ENCODE measurements at places on chromosomes 5 and 9.
A peak's percentile ranks its signal among the peaks of the same experiment; 100 is the strongest.

- DNase-seq: no peak
Measured at GRCh38 chr9:85108229-85108628, 438.7 kb downstream of the NTRK2 start.

GRCh38 chr5:6948562-6948961 is 235.3 kb downstream of the TENT4A start:
- no peak for DNase-seq

GRCh38 chr5:113050721-113051382 is 74.3 kb downstream of the DCP2 start:
- DNase-seq: peak; percentile 83

DNA sequence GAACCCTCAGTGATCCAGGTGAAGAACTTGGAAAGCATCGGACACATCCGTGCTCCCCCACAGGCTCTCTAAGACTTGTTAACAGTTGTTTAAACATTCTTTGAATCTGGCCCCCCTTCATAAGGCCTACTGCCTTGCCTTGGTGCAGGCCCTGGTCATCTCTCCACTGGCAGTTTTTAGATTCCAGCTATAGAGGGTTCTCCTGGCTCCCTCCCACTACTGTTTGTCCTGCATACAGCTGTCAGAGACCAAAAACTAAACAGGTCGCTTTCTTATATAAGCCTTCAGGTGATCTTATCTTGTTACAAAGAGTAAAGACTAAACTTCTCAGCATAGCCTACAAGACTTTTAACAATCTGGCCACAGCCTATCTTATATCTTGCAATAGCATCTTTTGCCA is 32.3 kb downstream of the NRG2 start:
- DNase-seq: no peak

DNA sequence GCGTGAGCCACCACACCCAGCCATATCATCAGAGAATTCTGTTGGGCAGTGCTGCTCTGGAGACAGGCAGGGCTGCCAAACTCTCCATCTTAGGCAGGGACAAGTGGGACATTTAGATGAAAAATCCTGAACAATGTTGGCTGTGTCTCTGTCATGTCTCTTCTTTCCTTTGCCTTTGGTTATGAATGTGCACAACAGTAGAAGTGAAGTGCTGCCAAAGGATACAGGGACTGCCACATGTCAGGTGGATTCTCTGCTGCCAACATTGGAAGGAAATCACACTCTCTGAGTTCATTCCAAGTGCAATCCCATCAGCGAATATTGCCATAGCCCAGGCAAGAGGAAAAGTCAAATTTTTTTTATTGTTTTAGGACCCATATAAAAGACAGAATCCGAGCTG is 348.8 kb downstream of the TRPM3 start:
- no peak for DNase-seq

DNA sequence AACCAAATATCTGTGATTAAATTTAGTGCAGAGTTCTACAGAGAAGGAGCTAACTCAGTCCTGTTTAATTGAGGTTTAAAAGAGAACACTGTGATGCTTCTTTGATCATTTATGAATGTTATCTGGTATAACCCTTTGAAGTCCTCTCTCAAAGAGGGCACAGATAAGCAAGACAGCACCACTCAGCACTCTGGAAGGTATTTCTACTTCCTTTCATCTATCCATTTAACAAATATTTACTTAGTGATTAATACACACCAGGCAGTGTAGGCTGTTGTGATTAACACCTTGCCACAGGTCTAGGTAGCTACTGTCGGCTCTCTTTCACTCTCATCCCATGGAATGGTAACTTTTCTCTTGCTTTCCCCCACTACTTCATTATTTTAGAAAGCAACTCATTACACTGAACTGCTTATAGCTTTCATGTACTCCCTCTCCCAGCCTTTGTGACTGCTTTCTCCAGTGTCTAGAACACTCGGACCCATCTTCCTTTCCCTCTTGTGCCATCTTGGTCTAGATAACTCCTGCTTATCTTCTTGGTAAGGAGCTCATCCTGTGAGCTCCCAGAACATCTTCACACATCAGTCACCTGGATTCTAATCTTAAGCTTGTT is 54.7 kb downstream of the GLDC start:
- DNase-seq: no peak

DNA sequence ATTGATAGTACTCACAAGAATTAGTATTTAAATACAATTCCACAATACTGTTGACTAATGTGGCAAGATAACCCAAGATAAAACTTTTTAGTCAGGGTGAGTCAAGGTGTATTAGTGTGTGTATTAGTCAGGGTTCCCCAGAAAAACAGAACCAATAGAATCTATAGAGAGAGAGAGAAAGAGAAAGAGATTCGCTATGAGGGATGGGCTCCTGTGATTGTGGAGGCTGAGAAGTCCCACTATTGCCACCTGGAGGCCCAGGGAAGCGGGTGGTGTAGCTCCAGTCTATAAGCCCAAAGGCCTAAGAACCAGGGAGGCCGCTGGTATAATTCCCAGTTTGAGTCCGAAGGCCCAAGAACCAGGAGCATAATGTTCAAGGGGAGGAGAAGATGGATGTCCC is 10.0 kb upstream of the SHISAL2B start:
- no peak for DNase-seq

GRCh38 chr9:37761511-37761910 is 7.9 kb downstream of the TRMT10B start:
- no peak for DNase-seq

- no peak for DNase-seq
Measured at GRCh38 chr5:1857256-1857600, 25.5 kb downstream of the IRX4 start.

DNA sequence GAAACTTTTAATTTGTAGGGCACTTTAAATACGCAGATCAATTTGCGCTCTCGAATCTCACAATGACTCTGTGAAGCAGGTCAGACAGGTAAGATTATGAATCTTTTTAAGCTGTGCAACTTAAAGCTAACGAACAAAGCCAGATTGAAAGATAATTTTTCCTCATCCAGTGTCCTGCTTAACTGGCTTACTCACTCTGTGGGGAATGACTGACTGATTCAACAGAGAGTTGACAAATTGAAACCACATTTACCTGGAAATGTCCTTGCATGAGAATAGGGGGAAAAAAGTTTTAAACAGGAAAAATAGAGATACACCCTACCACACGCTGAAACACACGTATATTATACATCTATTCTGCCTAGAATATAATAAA is 187.9 kb downstream of the MAN2A1 start:
- DNase-seq: no peak

- no peak for DNase-seq
Measured at GRCh38 chr5:83891261-83891660, 170.6 kb upstream of the HAPLN1 start.

- DNase-seq: no peak
Measured at GRCh38 chr5:1480217-1480616, 35.0 kb upstream of the SLC6A3 start.

DNA sequence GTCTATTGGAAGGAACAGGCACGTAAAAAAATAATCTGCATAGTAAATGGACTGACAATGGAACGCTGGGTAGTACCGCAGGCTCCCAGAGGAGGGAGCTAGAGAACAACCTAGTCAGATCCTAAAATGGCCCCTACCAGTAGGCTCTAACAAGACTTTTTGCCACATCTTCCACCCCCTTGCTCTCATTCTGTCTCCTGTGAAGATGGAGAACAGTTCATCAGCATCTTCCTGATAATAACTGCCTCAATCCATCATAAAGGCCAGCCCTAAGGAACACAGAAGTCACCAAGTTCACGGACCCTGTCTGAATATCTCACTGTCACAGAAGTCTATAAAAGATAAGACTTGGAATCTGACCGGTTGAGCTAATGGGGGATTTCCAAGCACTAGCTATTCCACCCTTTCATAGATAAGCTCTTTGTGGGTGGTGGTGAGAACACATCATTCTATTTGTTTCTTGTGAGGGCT is 133.4 kb downstream of the SLC1A3 start:
- DNase-seq: peak; percentile 65

GRCh38 chr5:50547303-50547702 is 106.2 kb upstream of the EMB start:
- no peak for DNase-seq

DNA sequence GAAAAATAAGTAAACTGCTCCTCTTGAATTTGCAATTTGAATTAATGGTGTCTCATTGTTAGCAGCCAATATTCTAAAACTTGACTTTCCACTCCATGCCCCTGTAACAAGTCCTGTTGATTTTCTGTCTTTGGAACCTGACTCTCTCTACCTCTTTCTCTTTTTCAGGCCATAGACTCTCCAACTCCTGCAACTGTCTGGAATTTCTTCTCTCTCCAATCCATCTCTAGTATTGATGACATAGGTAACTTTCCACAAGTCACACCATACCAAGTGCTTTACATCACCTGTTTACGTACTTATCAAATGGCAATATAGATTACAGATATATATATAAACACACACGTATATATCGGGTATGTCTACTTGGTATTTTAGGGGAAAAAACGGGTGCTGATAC is 923 bp downstream of the C5orf34 start:
- no peak for DNase-seq

GRCh38 chr5:150582241-150583109 is 58.0 kb upstream of the SYNPO start:
- no peak for DNase-seq

- peak; percentile 53 for DNase-seq
Measured at GRCh38 chr5:59034498-59035186, 451.8 kb downstream of the RAB3C start.

DNA sequence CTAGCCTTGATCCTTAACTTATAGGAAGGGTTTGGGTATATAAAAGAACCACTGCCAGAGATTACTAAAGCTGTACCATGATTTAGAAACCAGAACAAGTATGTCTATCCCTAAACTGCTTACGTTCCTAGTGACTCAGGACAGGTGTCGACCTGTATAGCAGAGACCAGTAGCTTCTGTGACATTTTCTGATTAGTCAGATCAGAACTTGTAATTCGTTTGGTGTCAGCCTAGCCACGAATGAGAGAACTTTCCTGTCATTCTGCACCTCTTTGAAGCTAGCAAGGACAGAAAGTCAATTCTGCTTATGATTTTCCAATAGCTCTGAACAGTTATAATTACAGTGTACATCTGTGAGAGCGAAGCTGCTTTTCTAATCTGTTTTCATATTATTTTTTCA is 39.5 kb downstream of the PRKACG start:
- DNase-seq: peak; percentile 95

- peak; percentile 38 for DNase-seq
Measured at GRCh38 chr5:164504141-164504772, 998.8 kb downstream of the MAT2B start.

- no peak for DNase-seq
Measured at GRCh38 chr9:93976973-93977372, 21.8 kb upstream of the BARX1 start.

- peak; percentile 93 for DNase-seq
Measured at GRCh38 chr5:157172403-157172802, 6.3 kb upstream of the GARIN3 start.

GRCh38 chr9:250039-250438 is 35.4 kb downstream of the DOCK8 start:
- no peak for DNase-seq

DNA sequence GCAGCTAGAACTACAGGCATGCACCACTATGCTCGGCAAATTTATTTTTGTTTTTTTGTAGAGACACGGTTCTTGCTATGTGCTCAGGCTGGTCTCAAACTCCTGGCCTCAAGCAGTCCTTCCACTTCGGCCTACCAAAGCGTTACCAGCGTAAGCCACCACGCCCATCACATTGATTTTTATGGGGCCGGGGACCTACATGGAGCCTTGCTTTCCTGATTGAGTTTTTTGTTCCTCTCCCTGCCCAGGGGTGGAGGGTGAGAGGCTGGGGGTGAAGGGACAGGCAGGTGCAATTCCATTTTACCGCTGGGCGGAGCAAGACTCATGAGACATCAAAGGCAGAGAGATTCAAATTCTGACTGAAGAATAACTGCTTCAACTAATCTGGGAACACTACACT is 1.9 kb downstream of the ALDH1B1 start:
- no peak for DNase-seq

DNA sequence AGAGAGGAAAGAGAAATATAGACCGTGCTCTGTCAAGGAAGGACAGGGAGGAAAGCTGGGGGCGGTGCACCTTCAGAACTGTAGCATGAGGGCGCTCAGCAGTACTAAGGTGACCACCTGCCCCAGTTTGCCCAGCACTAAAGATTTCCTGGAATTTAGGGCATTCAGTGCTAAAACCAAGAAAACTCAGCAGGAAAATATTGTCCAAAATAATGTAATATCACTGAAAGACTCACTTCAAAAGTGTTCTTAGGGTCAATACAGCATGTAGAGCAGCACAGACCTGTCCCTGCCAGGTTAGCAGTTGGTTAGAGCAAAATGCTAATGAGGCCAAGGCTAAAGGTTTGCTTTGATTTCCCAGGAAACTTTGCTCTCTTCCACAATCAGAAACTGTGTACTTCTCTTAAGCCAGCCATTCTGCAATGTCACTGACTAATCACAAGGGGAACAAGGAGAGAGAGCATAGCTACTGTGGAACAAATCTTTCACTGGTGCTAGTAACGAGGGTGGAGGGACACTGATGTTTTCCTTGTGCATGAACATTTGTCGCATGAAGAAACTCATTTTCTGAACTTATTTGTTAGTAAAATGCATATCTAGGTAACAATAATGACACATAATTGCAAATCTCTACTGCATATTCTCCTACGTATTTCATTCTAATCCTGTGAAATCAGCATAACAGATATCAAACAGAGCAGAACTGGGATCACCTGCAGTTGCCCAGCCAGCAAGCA is 53.0 kb upstream of the GRAMD2B start:
- no peak for DNase-seq

DNA sequence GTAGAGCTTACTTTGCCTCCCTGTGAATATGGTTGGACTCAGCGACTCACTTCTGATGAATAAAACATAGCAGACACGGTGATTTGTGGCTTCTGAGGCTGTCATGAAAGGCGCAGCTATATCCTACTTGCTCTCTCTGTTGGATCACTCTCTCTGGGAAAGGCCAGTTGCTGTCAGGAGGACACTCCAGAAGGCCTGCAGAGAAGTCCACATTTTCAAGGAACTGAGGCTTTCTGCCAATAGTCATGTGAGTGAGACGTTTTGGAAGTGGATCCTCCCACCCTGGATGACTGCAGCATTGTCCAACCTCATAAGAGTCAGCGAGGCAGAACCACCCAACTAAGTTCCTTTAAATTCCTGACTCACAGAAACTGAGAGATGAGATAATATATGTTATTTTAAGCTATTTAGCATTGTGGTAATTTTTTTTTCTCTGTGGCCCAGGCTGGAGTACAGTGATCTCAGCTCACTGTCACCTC is 156.0 kb upstream of the MAST4 start:
- peak; percentile 21 for DNase-seq

Measured in activated CD4-positive, alpha-beta T cell treated with anti-CD3 and anti-CD28 coated beads, Interleukin-2, amount 50 U/mL, for 16 hours (primary cell).